CD4-positive, alpha-beta T cell treated with Interleukin-12 subunit alpha and Interleukin-12 subunit beta, for 1 hour (primary cell): ENCODE measurements at places on chromosomes 7 and 10.

DNA sequence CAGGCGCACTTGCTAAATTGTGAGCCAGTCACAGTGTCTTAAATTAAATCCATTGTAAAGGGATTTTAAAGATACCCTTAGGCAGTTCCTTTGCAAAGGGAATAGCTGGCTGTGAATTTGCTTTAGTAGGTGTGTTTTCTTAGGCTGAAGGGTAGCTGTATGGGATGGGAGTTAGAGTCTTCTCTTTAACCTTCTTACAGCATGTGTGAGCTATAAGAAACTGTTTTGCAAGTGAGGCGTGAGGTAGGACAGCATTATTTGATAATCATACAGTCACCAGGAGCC, 5.2 kb downstream of the EEPD1 start:
- DNase-seq: no peak

- DNase-seq: no peak
Observed at GRCh38 chr7:46201961-46202360, 280.9 kb upstream of the IGFBP3 start.

GRCh38 chr7:112136271-112137008, 69.8 kb downstream of the DOCK4 start:
- DNase-seq: no peak

GRCh38 chr7:31695859-31696614, 9.0 kb downstream of the PPP1R17 start:
- no peak for DNase-seq

DNA sequence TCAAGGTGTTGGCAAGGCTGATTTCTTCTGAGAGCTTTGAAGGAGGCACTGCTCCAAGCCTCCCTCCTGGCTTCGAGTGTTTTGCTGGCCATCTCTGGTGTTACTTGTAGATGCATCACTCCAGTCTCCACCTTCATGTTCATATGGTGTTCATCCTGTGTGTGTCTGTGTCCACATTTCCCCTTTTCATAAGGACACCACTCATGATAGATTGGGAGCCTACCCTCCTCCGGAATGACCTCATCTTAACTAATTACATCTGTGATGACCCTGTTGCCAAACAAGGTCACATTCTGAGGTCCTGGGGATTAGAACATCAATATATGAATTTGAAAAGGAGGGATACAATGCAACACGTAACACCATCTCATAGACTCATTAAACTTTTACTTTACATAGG, 119.0 kb downstream of the CREB5 start:
- DNase-seq: no peak
